ENCODE measurements at places on chromosomes 3 and 15.

DNA sequence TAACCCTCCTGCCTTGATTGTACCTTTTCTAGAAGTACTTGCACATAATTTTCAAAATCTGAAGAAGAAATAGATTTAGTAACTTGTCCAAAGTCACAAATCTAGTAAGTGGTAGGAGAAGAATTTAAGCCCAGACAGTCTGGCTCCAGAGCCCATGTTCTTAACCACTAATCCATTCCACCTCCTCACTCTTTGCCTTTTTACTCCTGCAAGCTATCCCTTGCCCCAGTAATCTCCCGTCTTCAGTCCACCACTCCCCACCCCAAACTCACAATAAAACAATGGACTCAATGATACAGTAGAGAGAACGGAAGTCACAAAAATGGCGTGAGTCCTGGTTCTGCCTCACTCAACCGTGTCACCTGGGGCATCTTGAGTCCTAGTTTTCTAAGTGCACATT lies 48.7 kb downstream of the SETMAR start:
- no peak for DNase-seq

- no peak for DNase-seq
Observed at GRCh38 chr3:112786881-112787579, 59.6 kb downstream of the CD200R1L start.

GRCh38 chr3:69879051-69879450 lies 120.5 kb upstream of the SAMMSON start:
- DNase-seq, result no peak

DNA sequence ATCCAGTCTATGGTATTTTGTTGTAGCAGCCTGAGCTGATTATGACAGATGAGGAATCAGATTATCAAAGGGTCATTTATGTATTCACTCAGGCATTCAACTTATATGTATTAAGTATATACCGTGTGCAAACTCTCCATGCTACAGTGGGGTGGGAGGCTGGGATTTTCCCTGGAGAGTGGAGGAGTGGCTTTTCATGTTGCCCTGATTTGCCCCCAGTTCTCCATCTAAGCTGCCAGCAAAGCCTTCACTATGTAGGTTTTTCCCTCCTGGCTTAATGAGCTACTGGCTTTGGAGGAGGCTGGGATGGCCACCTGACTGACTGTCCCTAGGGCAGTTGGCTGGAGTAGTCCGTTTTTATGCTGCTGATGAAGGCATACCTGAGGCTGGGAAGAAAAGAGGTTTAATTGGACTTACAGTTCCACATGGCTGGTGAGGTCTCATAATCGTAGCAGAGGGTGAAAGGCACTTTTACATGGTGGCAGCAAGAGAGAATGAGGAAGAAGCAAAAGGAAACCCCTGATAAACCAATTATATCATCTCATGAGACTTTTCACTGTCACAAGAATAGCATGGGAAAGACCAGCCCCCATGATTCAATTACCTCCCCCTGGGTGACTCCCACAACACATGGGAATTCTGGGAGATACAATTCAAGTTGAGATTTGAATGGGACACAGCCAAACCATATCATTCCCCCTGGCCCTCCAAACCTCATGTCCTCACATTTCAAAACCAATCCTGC lies 253.9 kb downstream of the RPLP1 start:
- DNase-seq, result no peak

GRCh38 chr3:127764841-127765362 lies 57.4 kb downstream of the MGLL start:
- DNase-seq, result no peak

GRCh38 chr3:152349392-152349791 lies 80.7 kb downstream of the MBNL1 start:
- DNase-seq, result no peak

GRCh38 chr3:149547954-149548668 lies 73.6 kb downstream of the TM4SF4 start:
- DNase-seq, result no peak

- DNase-seq, result no peak
Observed at GRCh38 chr3:141769221-141769894, 6.2 kb downstream of the GRK7 start.

DNA sequence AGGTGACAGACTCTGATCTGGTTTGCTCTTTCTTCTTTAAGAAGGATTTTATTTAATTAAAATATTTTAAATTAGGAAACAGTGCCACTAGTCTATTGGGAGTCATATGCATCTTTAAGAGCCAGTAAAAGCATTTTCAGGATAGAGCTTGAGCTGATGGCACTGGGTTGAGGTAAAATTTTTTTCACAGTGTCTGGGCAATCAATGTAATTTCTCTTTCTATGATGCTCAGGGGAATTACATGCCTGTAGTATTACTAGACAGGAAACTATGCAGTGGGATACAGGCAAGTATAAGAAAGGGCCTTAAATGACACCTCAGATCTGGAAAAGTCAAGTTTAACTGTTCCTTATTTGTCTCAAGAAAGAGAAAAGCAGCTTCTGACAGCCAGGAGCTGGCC lies 76.4 kb downstream of the GAP43 start:
- DNase-seq, result no peak

- no peak for DNase-seq
Observed at GRCh38 chr3:59788801-59789200, 739.0 kb upstream of the CFAP20DC start.

- no peak for DNase-seq
Observed at GRCh38 chr3:118970819-118971218, 63.8 kb downstream of the IGSF11 start.

GRCh38 chr3:103210583-103210982 lies 775.8 kb downstream of the ZPLD1 start:
- DNase-seq, result no peak

- DNase-seq, result no peak
Observed at GRCh38 chr15:39605146-39605545, 24.3 kb downstream of the THBS1 start.

DNA sequence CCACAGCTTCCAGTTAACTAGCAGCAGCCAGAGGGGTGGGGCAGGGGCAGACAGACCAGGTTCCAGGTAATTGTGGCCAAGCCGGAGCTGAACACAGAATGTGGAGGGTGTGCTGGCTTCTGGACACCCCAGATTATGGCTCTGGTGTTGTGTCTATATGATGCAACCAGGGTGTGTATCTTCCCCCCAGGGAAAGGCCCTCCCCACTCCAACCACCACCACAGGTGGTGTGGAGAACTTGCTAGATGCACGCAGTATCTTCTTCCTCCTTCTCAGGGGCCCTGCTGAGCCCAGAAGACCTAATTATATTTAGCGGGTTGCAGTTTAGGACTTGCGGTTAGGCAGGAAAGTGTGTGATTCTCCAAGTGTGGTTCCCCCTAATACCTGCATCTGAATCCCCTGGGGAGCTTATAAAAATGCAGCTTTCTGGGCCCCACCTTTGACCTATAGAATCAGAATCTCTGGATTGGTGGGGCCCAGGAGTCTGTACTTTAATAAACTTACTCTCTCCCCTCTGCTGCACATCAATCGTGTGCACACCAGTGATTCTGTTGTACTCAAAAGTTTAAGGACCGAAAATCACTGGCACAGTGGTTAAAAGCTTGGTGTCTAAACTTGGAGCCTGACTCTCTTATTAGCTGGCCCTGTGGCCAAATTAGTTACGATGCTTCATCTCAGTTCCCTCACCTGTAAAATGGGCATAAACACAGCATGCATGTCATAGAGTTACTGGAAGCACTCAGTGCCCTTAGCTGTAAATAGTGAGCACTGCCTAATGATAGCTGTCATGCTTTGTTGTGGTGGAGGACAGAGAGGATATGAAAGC lies 379.1 kb upstream of the PROK2 start:
- DNase-seq, result no peak

GRCh38 chr15:58307313-58307961 lies 124.4 kb upstream of the LIPC start:
- no peak for DNase-seq

DNA sequence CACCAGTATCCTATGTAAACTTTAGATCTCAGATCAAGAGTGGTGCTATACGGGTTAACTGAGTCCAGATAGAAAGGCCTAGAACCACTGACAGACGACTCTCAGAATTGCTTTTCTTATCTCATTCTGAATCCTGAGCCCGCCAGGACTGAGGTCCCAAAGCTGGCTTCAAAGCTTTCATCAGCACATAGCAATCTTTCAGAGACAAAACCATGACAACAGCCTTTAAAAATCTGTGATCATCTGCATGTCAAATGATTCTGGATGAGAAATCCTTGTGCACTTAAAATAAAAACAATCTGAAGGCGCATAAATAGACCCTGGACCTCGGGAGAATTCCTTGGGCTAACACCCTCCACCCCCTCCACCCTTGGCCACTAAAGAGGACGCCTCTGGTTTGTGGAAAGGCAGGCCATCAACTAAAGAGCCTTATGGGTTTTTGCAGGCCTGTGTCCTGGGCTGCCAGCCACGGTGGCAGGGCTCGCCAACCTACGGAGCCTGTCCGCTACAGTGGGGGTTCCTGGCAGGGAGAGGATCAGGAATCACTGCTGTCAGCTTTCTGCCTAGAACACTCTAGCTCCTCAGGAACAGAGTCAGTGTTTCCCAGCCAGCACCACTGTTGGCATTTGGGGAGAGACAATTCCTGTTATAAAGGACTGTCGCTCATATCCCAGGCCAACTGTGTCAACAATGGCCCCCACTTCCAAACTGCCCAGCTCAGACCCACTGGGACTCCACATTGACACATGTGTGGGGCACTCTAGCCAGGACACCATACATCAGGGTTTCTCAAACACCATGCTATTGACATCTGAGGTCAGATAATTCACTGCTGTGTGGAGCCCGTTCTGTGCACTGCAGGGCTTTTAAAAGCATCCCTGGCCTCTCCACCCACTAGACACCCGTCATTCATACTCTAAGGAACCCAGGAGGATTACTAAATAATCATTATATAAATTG lies 20.2 kb downstream of the TLE3 start:
- DNase-seq, result no peak

- DNase-seq, result no peak
Observed at GRCh38 chr3:17941766-17942165, 199.3 kb upstream of the TBC1D5 start.

GRCh38 chr3:196694941-196695848 lies 16.9 kb downstream of the CEP19 start:
- DNase-seq, result no peak

- no peak for DNase-seq
Observed at GRCh38 chr3:29642393-29643033, 361.6 kb downstream of the RBMS3 start.

DNA sequence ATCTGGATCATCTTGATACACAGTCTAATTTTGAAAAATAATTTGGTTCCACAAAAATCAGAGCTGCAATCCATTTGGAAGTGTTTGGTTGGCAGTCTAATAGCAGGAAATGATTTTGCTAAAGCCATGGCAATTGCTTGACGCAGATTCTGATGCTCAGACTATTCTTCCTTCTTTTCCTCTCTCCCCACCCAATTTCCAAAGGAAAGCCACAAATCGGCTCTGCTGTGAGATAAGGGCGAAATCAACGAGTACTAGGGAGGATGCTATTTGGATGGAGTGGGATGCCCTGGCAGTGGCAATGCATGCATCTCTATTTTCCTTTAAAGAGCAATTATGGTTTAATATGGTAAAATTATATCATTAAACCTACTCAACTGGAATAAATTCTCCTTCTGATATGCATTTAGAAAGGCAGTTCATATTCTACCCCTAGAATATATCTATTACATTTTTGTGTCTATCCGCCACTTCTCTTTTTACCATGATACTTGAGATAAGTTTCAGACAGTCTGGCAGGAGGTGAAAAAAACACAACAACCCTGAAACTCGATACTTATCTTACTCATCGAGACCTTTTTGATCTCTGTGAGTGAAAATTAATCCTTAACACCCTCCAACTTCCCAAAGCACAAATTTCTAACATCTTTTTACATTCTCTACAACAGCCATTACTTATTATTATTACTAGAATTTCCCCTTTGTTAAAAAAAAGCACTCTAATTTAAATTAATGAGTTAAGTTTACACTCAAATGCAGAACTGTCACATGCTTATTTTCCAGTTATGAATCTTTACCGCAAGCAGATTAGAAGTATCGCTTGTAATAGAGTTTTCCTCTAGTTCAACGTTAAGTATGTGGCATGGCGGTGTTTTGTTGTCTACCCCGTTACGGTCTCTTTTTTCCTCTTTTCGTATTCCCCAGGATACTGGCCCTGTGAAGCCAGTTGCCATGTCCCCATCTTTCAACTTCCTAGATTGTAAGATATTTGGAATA lies 433.3 kb downstream of the FOXP1 start:
- DNase-seq, result no peak

DNA sequence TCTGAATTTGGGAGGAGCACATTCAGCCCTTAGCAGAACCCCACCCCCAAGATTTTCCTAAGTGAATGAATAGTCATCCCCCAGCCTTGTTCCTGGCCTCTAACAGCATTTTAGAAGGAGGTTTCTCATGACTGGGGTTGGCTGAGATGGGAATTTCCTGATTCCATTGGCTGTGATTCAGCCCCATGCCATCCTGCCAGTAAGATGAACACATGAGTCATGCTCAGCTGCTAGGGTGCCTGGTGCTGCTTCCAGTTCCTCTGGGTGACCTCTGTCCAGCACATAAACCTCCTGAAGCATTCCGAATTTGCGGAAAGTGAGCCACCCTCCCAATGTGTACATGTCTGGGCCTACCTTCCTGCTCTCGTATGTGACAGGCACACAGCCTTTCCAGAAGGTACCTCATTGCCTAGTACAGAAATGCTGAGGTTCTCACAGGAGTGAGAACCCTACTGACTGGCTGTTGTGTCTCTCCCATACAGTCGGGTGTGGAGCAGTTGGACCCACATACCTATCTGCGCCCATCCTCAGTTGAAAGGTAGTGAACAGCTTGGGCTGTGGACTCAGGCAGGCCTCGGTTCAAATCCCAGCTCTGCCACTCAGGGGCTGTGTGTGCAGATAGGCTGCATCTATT lies 91.7 kb downstream of the APBA2 start:
- DNase-seq, result no peak

GRCh38 chr15:45402162-45402954 lies 24.0 kb upstream of the GATM start:
- peak; percentile 94 for DNase-seq

GRCh38 chr15:70354346-70354905 lies 256.7 kb upstream of the TLE3 start:
- DNase-seq, result no peak

DNA sequence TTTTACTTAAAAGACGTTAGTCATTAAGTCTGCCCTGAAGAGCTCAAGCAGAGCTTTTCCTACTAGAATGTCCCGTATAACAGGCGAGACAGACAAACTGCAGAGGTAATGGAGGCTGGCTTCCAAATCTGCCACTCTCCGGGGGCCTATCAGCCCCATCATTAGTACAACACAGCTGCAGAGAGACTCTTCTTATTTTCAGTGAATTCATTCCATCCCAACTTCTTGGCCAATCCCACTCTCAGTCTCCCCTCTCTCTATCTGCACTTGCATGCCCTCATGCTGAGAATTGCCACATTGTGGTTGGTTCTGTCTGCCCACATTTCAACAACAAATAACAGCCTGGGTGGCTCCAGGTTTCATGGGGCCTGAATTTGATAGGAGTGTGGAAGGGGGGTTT lies 412.7 kb downstream of the ERC2 start:
- DNase-seq, result no peak

DNA sequence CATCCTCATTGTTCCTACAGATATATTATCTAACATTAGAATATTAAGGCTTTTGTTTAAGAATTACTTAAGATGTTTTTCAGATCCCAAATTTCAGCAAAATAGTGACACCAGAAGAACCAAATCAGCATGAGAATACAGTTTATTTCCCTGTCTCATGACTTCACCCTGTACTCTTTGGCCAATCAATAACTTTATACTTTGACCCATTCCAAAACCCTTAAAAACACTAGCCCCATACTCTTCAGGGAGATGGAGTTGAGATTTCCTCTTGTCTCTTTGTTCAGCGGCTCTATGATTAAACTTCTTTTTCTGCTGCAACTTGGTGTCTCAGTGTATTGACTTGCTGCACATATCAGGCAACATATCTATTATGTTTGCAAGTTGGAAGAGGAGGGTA lies 207.7 kb downstream of the ZBBX start:
- no peak for DNase-seq

Data from T-helper 9 cell (primary cell).